ENCODE measurements at places on chromosomes 16 and 17. TPM values are rescaled to one million over a fixed set of nuclear protein-coding genes. Genes with fewer than 3 reads are reported as not detected.

PROCA1 gene
- 0.88 TPM for total RNA-seq

NETO2 gene
- total RNA-seq = 3.5 TPM

KRTAP9-4 gene
- not detected for total RNA-seq

SOST gene
- not detected for total RNA-seq

RND2 gene
- 0.29 TPM for total RNA-seq

RUNDC3A gene
- total RNA-seq = not detected

CDH3 gene
- 0.36 TPM for total RNA-seq

Measured in osteoblast (primary cell).